ENCODE measurements at places on chromosomes 2 and 18.
A peak's percentile ranks its signal among the peaks of the same experiment; 100 is the strongest.

DNA sequence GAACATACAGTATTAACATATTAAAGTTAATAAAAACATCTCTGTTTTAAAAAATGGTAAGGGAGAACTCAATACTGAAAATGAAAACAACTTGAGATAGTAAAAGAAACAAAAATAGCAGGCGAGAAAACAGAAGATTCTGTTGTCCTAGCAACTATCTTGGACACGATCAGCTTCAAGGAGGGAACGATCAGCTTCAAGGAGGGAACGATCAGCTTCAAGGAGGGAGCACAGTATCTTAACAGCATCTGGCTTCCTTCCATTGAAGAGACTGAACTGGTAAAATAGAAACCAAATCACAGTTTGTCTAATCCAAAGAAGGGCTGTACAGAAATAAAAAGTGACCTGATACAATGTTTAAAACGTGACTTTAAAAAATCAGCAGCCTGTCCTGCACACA, 51.8 kb downstream of the NDUFA10 start:
- DNase-seq = no peak

- peak; percentile 20 for DNase-seq
These were observed 37.9 kb downstream of the MTERF4 start for GRCh38 chr2:241064008-241064801.

GRCh38 chr2:158478816-158479215, 22.1 kb downstream of the PKP4 start:
- no peak for DNase-seq

DNA sequence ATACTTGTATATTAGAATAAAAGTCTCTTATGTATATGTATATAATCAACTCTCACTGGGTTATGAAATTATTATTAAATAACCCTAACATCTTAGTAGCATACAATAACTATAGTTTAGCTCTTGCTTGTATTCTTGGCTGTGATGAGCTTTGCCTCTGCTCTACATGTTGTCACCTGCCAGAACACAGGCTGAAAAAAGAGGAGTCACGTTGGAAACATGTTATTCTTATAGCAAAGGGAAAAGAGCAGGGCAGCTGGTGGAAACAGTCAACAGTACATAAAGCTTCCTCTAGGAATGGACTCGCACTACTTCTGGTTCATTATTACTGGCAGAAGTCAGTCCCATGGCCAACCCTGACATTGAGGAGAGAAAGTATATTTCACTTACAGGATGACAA, 362.0 kb upstream of the KYNU start:
- no peak for DNase-seq
